Stimulated activated CD8-positive, alpha-beta memory T cell treated with anti-CD3 and anti-CD28 coated beads, Interleukin-7, amount 100 ng/mL, for 1 hour (primary cell): ENCODE measurements at places on chromosomes 2 and 18.

DNA sequence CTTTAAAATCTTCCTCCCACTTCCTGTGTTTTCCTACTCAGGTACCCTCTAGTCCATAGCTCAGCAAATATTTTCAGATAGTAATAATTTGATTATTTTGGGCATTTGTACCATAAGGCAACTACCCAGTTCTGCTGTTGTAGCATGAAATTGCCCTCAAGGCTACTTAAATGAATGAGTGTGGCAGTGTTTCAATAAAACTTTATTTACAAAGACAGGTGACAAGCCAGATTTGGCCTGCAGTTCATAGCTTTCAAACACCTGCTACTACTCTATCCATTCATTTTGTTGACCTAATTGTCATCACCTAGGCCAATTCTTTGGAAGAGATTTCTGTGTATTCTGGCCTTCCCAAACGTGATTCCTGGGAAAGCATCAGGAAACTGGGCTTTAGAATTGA is 28.9 kb downstream of the NYAP2 start:
- DNase-seq = no peak

DNA sequence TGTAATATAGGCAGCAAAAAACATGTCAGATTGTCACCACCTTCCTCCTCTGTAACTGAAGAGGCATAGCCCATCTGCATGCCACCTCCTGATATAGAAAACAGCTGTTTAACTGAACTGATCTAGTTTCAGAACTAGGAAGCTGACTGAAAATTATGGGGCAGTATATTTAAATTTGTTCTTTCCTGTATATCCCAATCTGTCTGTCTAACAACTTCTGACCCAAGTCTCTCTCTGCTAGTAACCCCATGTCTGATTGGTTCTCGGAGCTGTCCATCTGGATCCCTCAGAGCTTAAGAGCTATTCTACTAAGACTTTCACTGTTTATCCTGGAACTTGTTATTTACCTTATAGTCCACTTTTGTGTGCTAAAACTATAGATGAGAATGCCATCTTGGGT is 68.2 kb upstream of the SLC35G4 start:
- DNase-seq = no peak

GRCh38 chr2:218954541-218955300 is 4.7 kb upstream of the CDK5R2 start:
- DNase-seq = no peak

- no peak for DNase-seq
These were observed 25.9 kb downstream of the CD8A start for GRCh38 chr2:86764661-86765309.

DNA sequence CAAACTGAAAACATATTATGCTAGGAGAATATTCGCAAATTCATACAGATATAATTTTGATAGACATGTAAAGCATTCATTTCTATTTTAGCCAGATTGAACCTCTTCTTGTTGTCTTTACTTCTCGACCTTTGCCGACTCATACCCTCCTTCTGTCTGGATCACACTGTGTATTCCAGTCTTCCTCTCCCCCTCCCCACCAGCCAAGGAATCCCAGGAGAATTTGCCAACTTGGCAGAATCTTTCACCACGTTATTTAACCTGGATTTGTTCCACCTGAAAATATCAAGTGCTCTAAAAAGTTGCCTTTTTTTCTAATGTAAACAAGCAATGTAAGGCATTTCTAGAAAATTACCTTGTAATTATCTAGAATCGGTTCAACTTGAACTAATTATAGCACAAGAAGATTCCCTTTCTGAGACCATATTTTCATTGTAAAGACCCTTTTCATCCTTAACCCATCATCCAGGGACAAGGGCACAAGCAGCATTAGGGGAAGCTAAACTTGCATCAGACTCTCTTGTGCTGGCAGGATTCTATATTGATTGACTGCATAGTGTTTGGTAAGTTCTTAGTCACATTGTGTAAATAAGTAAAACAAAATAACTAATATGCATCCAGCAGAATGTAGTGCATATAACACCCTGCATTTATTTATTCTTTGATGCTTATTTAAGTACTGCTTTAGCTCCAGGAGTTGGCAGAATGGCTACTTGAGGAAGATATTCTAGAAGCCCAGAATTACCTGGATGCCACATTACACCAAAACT is 1328.7 kb upstream of the NXPH2 start:
- no peak for DNase-seq

DNA sequence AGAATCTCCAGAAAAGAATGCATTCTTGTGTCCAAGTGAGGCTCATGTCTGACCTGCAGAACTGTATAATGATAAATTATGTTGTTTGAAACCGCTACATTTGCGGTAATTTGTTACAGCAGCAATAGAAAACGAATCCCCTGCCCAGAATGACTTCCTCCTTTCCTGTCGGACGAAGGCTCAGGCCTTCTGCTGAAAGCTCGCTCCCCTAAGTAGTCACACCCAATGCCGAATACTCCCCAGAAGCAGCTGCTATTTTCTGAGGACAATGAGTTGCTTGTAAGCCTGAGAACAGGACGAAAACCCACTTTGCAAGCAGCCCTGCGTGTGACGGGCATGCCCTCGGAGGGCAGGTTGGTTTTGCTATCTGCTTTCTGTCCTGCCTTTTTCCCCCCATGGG is 27.7 kb upstream of the PTPN4 start:
- DNase-seq = no peak

DNA sequence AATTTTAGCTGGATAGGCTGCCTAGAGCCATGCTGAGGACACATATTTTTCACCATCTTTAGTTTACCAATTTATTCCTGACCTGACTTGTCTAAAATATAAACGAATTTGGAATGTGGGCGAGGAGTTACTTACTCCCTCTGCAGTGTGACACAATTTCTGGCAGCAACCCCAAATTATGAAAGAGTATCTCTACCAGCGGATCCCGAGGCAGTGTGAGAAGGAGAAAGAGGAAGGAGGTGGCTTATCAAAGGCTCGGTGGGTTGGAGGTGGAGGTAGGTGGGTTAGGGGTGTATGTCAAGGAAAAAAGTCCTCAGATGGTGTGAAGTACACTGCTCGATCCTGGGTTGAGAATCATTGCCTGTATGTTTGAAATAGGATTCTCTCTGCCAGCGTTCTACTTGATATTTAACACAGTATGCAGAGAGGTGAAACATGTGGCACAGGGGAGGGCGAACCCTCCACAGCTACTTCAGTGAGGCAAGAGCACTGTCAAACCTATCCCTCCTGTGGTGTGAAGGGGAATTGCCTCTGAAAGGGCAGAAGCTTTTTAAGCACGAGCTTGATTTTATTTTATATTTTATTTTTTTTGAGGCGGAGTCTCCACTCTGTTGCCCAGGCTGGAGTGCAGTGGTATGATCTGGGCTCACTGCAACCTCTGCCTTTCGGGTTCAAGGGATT is 76.0 kb downstream of the RFTN2 start:
- DNase-seq = no peak

GRCh38 chr2:149219856-149220255 is 110.5 kb upstream of the LYPD6 start:
- DNase-seq = no peak

GRCh38 chr18:23238651-23239349 is 103.5 kb downstream of the CABLES1 start:
- no peak for DNase-seq

DNA sequence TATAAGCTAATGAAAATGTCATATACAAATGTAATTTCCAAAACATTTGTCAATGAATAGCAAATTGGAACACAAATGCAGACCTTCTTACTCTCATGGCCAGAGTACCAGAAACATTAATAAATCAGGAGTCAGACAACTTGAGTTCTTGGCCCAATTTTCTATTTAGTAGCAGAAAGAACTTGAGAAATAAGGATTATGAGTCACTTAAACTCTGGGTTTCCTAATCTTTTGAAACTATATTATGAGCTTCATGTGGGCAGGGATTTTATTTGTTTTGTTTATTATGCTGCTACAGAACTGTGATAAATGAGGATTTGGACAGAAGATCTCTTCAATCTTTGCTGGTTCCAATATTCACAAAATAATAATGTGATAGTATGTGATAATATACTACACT is 686.7 kb downstream of the NR4A2 start:
- no peak for DNase-seq

DNA sequence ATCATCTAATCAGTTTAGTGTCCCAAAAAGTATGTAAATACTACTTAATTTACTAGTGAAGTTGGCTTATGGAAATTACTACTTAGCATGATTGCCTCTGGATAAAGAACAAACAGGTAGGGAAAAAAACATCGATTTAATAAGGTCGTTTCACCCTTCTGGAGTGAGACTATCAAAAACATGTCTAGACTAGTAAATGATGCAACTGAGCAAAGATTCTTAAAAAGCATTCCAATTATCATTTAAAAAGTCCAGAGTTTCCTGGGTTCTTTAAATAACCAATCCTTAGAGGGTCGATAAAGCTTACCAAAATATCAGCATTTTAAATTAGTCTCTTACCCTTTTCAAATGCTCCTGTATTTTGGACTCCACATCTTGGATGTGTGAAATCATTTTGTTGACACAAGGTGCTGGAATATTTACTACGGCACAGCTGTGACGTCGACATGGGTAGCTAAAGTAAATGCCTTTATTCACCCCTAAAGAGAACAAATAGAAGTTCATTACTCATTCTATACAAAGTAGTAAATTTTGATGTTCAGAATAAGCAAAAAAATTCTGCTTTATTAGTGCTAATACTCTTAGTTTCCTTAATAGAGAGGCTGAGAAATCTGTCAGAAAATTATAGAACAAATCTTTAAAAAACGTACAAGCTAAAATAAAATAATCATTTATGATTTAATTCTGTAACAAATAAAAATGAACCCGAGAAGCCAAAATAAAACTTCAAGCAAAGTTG is 70.6 kb downstream of the CCDC178 start:
- DNase-seq = no peak

GRCh38 chr18:64409511-64409910 is 260.6 kb upstream of the LINC00305 start:
- no peak for DNase-seq

GRCh38 chr2:8482432-8482831 is 199.4 kb upstream of the ID2 start:
- no peak for DNase-seq
